ENCODE measurements at places on chromosomes 2 and 18. TPM values are rescaled to one million over a fixed set of nuclear protein-coding genes. Genes with fewer than 3 reads are reported as not detected.

The SGO2 gene
- total RNA-seq, result 55.2 TPM

The SAG gene
- not detected for total RNA-seq

DNA sequence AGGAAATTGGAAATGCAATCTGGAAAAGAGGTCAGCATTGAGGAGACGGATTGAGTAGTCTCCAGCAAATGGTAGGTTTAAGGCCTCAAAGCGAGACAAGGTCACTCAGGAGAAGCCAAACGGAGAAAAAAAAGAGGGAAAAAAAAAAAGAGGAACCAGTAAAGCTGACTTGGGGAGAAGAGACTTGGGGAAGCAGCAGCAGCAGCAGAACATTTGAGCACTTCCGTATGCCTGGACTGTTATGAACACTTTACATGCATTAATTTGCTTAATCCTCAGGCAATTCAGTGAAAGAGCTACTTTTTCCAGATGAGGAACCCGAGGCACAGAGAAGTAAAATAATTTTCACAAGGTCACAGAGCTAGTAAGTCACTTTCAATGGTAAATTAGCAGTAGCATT, 81.3 kb downstream of the OSBPL6 start:
- no peak for DNase-seq

DNA sequence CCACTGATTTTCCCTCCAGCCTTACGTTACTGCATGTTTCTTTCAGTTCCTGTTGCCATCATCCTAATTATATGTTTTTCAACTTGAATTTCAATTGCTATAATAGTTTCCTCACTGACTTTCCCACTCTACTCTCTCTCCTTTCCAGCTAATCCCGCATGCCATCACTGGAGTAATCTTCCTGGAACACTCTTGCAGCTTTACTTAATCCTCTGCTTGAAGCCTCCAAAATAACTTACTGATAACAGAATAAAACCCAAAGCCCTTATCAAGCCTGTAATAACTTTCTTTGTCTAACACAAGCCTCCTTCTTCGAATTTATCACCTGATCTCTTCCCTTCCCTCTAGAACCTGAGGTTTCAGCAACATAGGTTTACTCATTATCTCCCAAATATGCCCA, 237.3 kb downstream of the LTBP1 start:
- DNase-seq, result no peak

- DNase-seq, result no peak
These were observed 27.2 kb downstream of the NBAS start for GRCh38 chr2:15533860-15534480.

- no peak for DNase-seq
These were observed 266.1 kb upstream of the SIX2 start for GRCh38 chr2:45275242-45275805.

All from activated CD4-positive, alpha-beta T cell treated with anti-CD3 and anti-CD28 coated beads, Interleukin-2, amount 10 ng/mL, durations not matched to agents 7 days and 5 days (primary cell).